ENCODE measurements at places on chromosomes 5 and 9.
A peak's percentile ranks its signal among the peaks of the same experiment; 100 is the strongest.

GRCh38 chr9:28471261-28471660 lies 898.0 kb upstream of the C9orf72 start:
- no peak for DNase-seq

DNA sequence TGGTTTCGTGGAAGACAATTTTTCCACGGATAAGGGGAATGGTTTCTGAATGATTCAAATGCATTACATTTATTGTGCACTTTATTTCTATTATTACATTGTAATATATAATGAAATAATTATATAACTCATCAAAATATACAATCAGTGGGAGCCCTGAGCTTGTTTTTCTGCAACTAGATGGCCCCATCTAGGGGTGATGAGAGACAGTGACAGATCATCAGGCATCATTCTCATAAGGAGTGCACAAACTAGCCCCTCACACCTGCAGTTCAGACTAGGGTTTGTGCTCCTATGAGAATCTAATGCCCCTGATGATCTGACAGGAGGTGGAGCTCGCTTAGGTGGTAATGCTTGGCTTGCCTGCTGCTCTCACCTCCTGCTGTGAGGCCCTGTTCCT lies 6.4 kb downstream of the ISCA1 start:
- DNase-seq: peak; percentile 38

DNA sequence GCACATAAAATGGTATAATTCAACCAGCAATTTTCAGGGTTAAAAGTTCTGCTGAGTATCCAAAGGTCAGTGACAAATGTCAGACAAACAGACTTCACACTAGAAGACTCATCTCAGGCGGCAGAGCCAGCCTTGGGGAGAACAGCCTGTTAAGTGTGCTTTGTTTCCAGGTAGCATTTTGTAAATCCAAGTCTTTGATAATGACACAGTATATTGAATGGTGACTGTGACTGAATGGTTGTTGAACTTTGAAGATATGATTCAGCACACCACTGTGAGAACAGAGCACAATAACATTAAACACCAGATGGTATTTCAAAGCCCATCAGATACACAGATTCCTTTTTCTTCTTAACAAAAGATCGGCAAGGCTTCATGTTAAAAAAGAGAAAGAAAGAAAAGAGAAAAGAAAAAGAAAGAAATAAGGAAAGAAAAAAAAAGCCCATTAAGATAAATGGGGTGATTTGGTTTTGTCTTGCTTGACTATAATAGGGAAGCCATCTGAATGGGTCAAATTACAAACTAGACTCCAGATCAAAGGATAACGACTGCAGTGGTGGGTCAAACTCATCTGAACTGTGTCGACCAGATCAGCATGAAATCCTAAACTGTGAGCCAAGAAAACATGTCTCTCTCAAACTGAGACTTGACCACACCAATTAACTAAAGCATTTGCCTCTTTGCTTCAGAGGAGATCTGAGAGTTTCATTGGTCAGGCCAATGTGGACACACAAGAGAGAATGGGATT lies 313.0 kb upstream of the ZNF608 start:
- no peak for DNase-seq

DNA sequence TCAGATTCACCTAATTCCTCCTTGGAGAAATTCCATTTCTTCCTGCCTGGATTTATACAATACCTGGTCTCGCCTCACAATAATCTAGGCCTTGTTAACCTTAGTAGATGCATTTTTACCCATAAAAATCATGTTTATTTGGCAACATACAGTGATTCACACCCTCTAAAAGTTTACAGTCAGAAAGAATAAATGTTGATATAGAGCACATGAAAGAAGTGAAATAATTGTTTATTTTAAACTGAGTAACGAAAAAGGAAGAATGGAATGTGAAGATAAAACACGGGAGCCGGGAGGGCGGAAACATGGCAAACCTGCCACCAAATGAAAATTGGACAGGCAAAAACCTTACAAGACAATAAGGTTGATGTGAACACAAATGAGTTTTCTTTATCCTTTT lies 28.9 kb upstream of the KCNN2 start:
- DNase-seq: peak; percentile 27

- no peak for DNase-seq
Observed at GRCh38 chr9:18976709-18977531, 56.1 kb downstream of the SAXO1 start.

- no peak for DNase-seq
Observed at GRCh38 chr5:44900273-44900954, 91.7 kb downstream of the MRPS30 start.

- DNase-seq: peak; percentile 14
Observed at GRCh38 chr5:110896901-110897300, 158.1 kb downstream of the SLC25A46 start.

- DNase-seq: no peak
Observed at GRCh38 chr5:123500471-123500870, 11.5 kb upstream of the CSNK1G3 start.

GRCh38 chr5:68074633-68075032 lies 140.9 kb upstream of the PIK3R1 start:
- DNase-seq: peak; percentile 4

- no peak for DNase-seq
Observed at GRCh38 chr9:20791682-20792081, 107.6 kb downstream of the FOCAD start.
